Uterus (tissue), 4 donors: ENCODE measurements at places on chromosomes 6 and 20.
A peak's percentile ranks its signal among the peaks of the same experiment; 100 is the strongest.

DNA sequence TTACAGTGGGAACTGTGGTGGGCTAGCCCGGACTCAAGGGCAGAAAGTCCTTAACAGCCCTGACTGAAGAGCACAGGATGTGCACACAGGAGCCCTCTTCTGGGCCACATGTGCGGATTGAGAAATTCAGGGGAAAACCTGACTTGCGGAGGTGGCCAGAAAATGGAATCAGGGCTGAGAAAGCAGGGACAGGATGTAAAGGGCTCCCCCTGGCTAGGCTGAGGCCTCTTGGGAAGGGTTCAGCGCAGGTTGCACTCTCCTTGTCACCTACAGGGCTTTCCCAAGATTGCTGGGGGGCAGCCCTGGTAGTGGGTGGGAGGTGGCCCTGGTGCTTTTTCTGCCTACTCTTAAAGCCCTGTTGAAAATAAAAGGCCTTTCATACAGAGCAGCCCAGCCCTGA lies 251.2 kb downstream of the SLC24A3 start:
- no peak for DNase-seq

DNA sequence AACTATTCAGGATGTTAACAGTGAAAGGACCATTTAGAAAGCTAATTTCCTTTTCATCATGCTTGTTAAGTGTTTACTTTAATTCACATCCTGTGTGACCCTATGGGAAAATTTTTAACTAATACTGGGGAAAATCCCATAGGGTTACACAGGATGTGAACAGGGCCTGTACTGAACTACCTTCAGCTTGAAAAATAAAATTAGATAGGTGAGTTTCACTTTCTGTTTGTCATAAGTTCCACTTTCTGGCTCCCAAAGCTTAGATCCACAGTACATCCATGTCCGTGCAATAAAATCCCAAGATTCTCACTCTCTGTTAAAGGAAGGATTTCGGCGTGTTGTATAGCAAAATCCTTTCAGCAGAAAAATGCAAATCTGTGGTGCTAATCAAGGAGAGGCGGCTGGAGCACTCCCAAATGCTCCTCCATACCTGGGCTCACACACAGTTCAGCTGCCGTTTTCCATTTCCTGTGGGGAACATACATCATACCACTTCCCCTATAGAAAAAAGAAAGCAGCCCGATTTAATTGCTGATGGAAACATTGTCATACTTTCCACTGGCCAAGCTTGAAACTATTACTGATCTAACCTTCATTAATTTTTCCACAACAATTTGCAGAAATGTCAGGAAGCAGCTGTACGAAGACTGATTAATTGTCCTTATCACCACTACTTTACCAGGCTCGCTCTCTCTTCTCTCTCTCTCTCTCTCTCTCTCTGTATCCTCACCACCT lies 125.2 kb downstream of the HIVEP2 start:
- no peak for DNase-seq

- no peak for DNase-seq
These were observed 1.4 kb downstream of the NFYA start for GRCh38 chr6:41073968-41074691.

DNA sequence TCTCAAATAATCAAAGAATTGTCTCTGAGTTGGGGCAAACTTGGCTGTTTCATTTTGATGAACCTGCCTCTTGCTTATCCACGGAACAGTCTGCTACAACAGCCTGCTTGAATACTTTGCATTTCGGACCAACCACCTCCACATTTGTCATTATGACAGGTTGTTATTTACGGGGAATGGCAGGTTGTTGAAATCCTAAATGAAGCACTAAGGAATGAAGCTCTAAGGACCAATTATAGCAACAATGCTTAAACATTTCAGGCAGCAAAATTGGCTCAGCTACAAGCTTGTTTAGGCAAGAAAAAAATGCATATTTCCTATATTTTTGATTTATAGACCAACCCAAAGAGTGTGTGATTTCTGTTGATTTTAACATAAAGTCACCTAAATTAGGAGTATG lies 84.5 kb downstream of the MAP3K7 start:
- no peak for DNase-seq

DNA sequence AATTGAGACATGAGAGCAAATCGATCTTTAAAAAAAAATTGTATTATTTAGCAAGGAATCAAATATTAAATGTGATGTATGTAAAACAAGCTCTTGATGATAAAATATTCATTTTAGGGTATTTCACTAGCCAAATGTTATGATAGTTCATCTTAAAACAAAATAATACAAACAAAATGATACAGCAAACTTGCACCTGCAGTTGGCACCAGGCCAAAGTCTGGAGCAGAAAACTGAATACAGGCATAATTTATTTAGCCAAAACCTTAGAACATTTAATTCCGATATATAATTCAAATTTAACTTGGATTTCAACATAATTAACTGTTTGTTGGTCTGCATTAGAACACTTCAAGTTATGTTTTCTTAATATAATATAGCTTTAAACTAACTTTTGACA lies 60.9 kb downstream of the EPHA7 start:
- DNase-seq: no peak

DNA sequence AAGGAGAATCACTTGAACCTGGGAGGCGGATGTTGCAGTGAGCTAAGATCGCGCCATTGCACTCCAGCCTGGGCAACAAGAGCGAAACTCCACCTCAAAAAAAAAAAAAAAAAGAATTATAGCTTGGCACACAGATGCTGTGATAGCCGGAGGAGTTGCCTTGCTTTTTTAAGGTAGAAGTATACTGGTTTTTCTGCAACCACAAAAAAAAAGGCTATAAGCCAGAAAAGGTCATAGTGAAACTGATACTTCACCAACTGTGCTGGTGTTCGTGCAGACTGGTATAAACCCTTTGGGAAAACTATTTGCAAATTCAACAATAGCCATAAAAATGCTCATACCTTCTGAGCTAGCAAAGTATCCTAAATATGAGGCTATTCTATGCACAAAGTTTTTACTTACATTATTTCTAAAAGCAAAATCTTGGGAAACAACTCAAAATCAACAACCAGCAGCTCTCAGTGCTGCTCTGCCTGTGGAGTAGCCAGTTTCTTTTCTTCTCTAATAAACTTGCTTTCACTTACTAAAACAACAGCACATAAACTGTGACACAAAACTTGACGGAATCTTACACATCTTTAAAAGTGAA lies 44.0 kb downstream of the B4GALT5 start:
- no peak for DNase-seq

DNA sequence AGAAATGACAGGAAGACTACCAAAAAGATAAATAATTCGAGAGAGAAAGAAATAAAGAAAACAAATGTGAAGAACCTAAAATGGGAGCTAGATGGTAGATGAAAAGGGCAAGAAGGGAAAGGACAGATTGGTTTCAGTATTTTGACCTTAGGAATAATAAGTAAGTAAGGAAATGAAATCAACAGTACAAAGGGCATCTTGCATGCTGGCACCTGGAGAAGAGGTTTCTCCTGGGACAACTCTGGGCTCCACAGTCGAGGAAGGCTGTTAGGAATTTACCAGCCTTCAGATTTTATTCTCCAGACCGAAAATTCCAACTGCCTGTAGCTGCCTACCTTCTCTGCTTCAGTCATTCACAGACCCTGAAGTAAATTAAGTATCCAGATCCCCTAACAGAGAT lies 80.5 kb downstream of the SMLR1 start:
- DNase-seq: no peak

GRCh38 chr20:52242237-52243230 lies 51.0 kb upstream of the ZFP64 start:
- DNase-seq: no peak

DNA sequence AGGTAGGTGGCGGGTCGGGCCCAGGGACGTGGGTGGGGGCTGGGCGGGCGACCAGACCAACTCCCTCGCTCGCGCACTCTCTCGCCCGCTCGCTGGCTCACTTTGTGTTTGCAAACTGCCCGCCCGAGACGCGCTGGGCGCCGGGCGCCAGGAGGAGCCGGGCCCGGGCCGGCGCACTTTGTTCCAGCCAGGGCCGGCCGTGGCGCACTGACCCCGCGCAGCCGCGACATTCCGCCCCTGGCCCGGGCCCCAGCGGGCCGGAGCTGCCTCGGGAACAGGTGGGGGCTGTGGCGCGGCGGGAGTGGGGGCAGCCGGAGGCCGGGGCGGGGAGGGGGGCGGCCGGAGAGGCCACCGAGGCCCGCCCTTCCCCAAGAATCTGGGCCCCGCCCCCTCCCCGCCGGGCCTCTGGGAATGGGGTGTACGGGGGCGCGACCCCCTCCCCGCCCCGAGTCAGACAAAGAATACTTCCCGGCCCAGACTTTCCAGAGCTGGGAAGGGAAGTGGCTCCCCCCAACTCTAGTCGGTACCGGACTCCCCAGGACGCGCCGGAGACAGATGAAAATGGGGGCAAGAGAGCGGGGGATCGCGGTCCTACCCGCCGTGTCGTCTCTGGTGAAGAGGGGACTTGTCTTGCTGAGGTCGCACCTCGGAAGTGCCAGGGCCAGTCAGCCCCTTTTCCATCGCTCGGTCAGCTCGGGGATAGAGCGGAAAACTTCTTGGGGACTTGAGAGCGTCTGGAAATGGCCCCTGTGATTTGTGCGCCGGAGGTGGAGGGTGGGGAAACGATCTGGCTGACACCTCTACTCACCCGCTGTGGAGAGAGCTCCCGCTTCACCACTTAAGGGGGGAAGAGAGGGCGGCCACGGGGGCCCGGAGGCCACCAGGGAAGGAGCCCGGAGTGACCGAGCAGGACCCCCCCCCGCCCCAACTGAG lies 951 bp downstream of the FOXP4 start:
- DNase-seq: no peak

GRCh38 chr6:87074101-87074621 lies 20.7 kb downstream of the CGA start:
- DNase-seq: no peak

DNA sequence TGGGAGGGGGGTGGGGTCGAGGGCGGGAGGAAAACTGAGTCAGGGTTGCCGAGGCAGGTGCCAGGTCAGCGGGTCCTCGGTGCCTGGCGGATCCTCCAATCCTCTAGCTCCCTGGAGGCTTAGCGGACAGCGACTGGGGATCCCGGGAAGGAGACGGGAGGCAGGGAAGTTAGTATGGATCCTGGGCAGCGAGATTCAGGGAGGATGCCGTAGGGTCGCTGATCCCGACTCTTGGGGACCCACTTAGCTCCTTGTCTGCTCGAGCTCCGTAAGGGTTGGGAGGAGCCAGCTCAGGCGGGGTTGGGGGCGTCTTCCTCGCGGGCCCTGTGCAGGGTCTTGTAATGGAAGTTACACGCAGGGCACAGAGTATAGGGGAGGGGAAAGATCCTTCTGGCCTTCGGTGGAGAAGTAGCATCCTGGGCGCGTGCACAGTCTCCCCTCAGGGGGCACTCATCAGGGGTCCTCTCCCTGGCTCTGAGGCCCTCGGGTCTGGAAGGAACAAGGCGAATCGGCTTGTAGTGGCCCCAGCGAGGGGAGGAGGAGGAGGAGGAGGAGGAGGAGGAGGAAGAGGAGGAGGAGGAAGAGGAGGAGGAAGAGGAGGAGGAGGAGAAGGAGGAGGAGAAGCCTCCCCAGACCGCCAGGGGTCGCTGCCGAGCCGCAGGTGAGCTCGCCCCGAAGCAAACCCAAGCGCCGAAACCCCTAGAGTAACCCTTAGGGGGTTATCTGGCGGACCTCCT lies 6.4 kb upstream of the SLC12A5 start:
- no peak for DNase-seq

DNA sequence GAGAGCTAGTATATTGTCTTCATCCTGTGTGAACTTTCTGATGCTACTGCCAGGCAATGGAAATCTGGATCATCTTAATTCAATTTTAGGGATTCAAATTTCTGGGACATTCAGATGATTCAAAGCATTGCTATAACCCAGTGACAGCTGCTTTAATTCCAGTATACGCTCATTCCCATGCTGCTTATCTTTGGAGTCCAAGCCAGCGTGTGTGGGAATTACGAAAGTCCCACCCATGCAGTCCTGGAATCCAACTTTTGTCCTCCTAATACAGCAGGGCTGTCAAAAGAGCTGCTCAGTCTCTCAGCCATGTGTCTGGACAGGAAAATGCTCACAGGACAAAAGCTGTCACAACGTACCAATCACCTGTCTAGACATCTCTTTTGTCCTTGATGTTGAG lies 219.8 kb downstream of the LAMA2 start:
- peak; percentile 66 for DNase-seq

DNA sequence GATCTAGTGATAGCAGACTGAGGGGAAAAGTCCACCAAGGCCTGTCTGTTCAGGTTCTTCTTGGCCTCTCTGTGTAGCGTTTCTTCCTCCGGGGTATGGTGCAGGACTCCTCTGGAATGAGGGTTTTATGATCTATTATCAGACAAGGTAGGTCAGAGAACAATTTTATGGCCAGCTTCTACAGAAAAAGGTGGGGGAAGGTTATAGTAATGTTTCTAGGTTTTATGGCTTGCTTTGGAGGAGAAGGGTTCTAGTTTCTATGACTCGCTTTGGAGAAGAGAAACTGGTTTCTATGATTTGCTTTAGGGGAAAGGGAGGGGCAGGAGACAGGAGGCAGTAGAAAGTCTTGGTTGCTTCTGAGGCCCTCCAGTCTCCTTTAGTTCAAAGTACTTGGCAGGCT lies 144.8 kb upstream of the LAMA2 start:
- DNase-seq: no peak

DNA sequence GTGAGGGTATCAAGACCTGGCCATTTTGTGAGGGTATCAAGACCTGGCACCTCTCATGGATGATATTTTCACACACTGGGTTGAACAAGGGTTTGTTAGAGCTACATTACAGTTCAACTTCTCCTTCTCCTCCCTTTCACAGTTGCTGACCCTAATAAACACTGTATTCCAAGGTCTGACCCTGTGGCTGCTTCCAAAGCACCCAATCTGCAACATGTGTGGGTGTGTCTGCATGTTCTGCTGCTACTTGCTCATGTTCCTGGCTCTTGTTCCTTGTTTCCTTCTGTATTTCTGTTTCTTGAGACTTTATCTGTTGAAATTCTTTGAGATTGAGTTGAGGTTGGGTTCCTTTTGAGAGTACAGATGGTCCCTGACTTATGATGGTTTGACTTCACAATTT lies 162.1 kb upstream of the GMDS start:
- DNase-seq: no peak

- DNase-seq: no peak
These were observed 15.3 kb upstream of the CDH22 start for GRCh38 chr20:46323557-46323956.

DNA sequence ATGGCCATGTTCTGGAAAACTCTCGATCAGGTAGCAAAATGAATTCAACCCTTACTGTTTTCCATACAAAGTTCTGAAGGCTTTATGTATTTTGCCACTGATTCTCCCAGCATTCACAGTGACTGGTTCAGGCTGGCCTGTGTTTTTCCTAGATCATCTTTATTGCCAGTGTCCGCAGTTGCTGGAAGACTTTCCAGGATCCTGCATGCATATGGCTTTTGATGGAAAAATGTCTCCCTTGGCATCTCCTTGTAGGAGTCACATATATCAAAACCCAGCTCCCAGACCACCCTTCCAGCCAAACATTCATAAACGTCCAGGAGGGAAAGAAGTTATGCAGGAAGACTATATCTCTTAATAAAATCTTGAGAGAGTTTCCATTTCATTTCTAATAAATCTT lies 588.8 kb downstream of the MAFB start:
- DNase-seq: no peak
